ENCODE measurements at places on chromosomes 11 and 22.

GRCh38 chr11:18468059-18468458 lies 12.4 kb downstream of the LDHAL6A start:
- DNase-seq, result no peak

DNA sequence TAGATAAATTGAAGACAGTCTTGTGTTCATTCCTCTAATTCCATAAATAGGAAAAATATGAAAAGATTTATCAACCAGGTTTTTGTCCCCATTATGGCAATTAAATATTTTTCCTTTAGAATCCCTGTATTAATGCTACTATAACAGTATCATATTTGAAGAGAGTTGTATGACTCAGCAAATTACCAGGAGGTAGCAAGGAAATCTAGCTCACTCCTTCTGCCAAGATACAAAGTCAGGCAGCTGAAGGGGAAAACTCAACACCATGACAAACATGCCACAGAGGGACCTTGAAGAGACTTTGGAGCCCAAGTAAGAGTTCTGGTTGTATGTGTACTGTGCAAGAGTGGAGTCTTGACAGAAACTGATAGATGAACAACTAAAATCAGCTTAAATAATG lies 143.3 kb downstream of the GUCY1A2 start:
- DNase-seq, result no peak

- no peak for DNase-seq
These were observed 55.2 kb downstream of the KDM2A start for GRCh38 chr11:67174311-67174710.

- peak; percentile 94 for DNase-seq
These were observed at the start of gene SELENOM for GRCh38 chr22:31107178-31107893. Gene SELENOM (minus strand): TSS chr22:31107568. CDS start chr22:31107505, 63 bp downstream.

- DNase-seq, result peak; percentile 7
These were observed 342 bp downstream of the EFCAB6 start for GRCh38 chr22:43811777-43812148.

GRCh38 chr11:77147668-77148321 lies 19.7 kb downstream of the MYO7A start:
- DNase-seq, result no peak

- DNase-seq, result no peak
These were observed 10.1 kb upstream of the NEAT1 start for GRCh38 chr11:65412271-65413076.

- DNase-seq, result peak; percentile 68
These were observed 37.1 kb downstream of the RELT start for GRCh38 chr11:73413256-73413655.

- no peak for DNase-seq
These were observed 5.4 kb upstream of the RANBP1 start for GRCh38 chr22:20110359-20110985.

DNA sequence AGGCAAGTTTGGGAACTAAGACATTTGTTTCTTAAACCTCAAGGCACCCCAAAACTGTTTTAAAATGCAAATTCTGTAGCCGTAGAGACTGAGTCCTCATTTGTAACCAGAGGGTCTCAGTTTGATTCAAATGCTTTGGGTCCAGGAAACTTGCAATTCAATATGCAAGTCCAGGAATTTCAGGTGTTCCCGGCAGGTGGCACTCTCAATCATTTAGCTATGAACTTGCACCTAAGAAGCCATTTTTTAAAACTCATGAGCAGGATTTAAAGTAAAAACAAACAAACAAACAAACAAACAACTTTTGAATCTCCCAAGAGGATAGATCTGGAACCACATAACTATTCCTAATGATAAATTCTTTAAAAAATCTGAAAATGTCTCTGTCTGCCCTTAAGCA lies 8.7 kb upstream of the ABTB2 start:
- peak; percentile 50 for DNase-seq

DNA sequence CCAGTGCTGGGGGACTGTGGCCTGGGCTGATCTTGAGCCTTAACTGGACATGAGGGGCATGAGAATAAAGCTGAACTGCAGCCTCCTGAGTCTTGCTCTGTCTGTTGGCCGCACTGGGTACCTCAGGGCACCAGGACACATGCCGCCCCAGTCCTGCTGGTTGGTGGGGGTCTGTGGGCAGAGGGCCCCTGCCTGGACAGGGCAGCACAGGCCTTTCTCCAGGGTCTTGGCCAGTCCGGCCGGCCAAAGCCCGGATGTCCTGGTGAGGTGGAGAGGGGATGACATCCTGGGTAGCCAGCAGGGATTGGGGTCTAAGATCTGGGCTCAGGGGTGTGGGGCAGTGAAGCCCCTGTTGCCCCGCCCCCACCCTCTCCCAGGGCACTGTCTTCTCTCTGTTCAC lies 1.5 kb upstream of the RPS6KA4 start:
- no peak for DNase-seq

DNA sequence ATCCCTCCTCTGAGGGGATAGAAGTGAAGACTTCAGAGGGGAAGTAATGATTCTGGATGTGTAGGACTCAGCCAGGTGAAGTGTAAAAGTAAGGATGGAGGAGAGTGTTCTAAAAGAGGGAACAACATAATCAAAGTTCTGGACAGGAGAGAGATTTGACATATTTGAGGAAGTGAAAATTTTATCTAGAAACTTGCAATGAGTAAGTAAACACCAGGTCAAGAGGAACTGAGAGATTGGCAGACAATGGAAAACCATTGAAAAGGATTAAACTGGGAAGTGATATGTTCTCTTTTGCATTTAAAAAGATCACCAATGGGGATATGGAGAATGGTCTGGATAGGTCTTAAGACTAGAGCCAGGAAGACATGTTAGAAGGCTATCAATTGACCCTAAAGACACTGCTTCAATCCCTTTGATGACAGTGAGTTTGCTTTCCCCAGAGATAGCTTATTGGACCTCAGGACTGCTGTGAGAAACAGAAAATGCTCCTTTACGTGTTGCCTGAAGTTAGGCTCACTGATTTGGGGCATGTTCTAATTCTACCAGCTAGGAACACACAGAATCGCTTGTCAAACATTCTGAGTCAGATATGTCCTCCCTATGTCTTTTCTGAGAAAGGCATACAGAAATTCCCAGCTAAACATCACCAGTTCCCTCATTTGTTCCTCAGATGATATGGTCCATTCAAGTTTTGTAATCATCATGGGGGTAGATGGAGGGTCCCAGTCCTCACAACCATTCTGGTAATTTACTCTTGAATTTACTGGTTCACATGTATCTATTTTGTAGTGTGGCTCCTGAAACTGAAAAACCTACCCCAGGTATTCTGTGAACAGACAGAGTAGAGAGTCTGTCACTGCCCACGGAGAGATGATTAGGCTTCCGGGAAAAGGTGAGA lies 144.9 kb downstream of the MAML2 start:
- DNase-seq, result peak; percentile 32

GRCh38 chr22:19019029-19019678 lies 83.1 kb upstream of the PRODH start:
- no peak for DNase-seq

Measured in inflammatory macrophage (primary cell).